Muscle of back (tissue), 13 donors: ENCODE measurements at places on chromosomes 12 and 14. TPM values are rescaled to one million over a fixed set of nuclear protein-coding genes. Genes with fewer than 3 reads are reported as not detected.

GRCh38 chr12:106239951-106240335 is 7.9 kb downstream of the CKAP4 start:
- no peak for DNase-seq

DNA sequence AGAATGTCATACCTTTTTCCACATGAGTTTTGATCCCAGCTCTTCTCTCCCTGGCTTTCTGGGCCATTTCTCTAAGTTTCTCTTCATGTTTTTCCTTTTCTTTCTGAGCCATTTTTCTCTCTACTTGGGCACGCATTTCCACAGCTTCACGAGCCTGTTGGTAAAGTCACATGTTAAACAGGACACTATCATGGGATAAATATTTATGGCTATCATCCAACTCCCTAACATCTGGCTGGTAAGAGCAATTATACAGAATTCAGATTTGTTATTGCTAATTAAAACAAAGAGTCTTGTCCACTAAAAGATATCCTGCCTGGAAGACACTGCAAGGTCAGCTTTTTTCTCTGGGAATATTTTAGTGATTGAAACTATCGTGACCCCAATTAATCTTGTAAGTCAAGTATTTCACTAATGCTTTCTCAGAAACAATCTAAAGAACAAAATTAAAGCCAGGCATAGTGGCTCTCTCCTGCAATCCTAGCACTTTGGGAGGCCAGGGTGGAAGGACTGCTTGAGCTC is 23.1 kb downstream of the SLIRP start:
- no peak for DNase-seq

DNA sequence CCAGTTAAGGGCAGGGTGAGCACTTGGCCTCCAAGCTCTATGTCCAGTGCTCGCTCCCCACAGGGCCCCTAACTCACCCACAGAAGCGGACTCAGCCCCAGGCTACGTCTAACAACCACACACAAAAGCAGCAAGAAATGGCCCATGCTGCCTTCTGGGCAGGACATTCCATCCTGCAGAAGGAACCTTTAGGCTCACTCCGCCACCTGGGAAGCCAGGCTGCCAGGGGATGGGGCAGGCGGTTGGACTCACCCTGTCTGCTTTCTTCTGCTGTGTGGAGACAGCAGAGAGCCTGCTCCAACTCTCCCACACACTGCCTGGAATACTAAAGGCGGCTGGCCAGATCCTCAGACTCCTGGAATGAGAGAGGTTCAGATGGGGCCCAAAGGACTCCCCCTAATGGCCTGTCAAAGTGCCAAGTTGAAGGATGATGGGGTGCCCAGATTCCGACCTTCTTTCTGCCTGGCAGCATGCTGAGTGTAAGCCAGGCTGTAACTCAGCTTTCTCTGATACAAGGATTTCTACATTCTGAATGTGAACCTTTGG is 27.7 kb upstream of the BLTP3B start:
- peak; percentile 27 for DNase-seq

DNA sequence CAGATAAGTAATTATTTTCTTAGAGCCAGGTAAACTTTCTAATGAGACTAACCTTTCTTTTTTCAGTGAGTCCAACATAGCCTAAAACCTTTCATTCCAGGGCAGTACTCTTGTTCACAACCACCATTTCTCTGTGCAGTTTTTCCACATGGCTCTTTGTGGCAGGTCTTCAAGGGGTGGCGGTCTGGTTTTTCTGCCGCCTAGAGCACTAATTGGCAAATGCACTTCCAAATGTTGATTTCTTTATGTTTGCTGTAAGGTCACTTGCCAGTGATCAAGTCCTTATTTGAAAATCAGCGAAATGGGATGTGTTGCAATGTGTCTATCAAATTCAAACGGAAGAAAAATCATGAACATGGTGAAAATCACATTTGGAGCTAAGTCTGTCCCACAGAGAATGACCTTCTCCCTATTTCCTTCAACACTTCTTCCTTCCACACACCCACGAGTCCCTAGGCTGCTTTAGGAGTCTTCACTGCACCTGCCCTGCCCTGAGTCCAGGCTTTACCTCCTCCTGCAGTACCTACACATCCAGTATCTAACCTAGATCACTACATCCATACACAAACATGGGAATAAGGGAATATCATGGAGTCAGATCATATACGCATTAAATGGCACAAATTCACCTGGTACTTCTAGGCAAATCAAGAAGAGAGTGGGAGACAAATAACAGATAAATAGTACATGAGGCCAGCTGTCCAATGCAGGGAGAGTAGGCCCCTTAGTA is 1.9 kb downstream of the SRGAP1 start:
- DNase-seq, result no peak

- DNase-seq, result peak; percentile 68
These were observed 63.9 kb downstream of the KLHL28 start for GRCh38 chr14:44897845-44898151.

GRCh38 chr12:76863005-76863670 is 15.7 kb downstream of the CSRP2 start:
- DNase-seq, result peak; percentile 85

- no peak for DNase-seq
These were observed 38.0 kb upstream of the EIF5 start for GRCh38 chr14:103296007-103296406.

DNA sequence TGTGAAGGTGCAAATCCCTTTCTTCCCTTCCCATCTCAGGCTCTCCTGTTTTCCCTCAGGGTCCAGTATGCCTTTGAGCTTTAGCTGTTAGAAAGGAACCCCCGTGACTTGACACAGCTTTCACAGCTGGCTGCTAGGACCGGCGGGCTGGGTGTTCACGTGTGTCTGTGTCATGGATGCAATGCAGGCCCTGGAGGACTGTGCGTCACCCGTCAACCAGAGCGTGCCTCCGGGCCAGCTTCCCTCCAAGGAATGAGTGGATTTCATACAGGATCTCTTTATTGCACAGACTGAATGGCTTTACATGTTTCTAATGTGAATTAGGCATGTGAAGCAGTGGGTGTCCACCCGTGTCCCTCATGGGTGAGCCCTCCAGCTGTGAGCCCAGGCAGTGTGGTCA is 77.4 kb downstream of the AACS start:
- no peak for DNase-seq

- no peak for DNase-seq
These were observed 71.9 kb upstream of the POC1B start for GRCh38 chr12:89597770-89598169.

GRCh38 chr12:126718365-126718764 is 1548.6 kb upstream of the TMEM132C start:
- DNase-seq, result no peak

DNA sequence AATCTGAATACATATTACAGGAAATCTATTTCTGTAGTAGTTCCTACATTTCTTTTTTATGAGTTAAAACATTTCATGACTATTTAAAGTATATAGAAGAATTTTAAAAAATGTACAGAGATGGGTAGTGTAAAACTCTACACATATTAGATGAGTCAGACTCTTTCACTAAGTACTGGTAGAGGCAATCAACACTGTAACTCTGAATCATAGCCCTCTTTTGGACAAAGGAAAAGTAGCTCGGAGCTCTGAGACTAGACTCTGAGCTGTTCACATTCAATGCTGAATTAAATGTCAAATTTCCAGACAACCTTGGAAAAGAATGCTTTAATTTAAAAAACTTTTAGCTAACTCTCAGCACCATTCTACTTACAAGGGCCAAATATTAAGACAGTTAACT is 3.4 kb downstream of the PTCSC3 start:
- DNase-seq, result no peak

DNA sequence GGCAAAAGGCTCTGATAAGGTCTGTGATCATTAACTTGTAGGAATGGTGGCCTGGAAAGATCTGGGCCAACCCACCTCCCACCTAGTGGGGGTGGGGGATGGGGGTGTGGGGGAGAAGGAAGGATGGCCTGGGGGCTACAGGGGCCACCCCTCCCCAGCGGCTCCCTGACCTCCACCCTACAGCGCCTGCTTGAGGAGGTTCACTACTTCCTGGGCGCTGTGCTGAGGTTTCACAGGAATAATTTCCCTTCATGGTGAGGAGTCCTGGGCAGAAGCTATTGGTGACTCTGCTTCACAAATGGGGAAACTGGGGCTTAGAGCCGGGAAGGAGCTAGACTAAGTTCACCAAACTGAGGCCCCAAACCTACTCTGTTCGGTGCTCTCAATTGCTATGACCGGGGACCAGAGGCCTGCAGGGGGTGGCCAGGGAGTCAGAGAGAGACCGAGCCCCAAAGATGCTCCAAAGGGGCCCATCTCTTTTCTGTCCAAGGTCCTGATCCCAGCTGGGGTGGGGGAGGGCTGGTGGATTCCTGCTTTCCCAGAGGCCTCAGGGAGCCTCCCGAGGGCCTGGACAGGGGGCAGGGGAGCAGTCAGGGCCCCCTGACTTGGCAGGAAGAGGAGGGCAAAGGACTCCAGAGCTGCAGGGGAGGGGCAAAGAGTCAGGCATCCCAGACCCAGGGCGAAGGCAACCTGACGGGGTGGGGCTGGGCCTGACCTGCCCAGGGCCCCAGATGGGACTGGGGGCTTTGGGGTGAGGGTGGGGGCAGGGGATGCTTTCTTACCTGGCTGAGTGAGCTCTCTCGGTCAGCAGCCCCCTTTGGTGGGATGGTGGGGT is 1.7 kb downstream of the HNF1A start:
- no peak for DNase-seq

DNA sequence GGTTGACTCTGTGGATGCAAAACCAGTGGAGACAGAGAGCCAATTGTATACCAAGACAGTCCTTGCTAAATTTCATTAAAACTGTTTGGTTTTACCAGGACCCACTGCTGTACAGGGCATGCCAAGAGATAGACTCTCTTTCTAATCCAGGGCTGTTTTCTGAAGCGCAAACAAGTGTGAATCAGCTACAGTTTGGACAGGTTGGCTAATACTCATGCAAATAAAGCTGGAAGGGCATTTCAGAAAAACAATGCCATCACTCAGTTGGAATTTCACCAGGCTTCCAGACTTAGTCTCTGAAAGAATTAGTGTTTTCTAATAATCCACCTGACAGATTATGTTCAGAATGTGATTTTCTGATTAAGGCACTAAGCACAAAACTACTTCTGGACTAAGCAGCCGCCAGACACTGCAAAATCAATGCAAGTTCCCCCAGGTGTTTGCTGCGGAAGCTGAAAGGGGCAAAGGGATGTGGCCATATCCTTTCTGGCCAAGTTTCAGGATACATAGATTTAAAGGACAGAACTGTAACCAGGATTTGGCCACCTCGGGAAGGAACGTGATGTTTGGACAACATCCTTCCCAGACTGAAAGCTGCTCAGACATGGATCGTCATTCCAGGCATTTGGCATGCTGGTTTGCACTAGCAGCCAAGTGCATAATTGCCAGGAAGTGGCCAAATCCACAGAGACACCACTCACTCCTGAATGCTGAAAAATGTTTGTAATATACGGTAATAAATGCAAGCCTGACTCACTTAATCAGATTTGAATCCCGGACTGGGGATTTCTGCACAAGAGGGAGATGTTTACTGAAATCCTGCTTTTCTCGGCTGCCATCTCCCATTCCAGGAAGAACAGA is 32.0 kb upstream of the CDKN3 start:
- peak; percentile 67 for DNase-seq

DNA sequence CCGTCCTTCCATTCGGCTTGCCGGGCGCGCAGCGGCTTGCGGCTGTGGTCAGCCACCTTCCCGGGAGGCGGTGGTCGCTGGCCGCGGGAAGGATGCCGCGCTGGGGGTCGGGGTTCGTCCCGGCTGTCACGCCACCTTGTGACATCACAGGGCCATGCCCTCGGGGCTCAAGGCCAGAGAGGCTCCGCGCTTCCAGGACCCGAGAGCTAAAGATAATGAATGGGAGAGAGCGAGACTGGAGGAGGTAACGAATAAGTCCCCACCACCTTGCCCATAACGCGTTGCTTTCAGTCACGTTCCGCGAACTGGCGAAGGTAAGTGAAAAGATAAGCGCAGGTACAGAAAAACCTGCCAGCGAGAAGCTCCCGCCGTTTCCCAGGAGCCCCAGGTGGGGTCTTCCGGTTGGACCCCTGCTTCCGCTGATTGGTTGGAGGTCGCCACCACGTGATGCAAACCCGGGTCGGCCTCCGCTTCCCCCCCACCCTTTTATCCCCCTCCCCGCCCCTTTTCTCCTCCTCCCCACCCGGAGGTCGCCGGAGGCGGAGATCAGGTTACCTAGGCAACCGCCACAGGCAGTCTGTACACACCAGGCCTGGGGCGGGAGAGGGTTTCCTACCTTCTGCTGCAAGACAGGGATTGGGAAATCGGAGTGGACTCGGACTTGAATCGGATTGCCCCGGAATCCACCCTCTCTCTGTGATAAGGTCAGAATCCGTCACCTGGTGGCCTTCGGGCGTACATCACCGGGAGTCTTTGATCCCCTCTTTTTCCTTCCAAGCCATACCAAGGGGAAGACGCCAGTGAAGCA is at the start of gene LRRC9:
Gene LRRC9 (plus strand): TSS at position 575 of the 808 bp plus-strand sequence.
- DNase-seq, result peak; percentile 71

DNA sequence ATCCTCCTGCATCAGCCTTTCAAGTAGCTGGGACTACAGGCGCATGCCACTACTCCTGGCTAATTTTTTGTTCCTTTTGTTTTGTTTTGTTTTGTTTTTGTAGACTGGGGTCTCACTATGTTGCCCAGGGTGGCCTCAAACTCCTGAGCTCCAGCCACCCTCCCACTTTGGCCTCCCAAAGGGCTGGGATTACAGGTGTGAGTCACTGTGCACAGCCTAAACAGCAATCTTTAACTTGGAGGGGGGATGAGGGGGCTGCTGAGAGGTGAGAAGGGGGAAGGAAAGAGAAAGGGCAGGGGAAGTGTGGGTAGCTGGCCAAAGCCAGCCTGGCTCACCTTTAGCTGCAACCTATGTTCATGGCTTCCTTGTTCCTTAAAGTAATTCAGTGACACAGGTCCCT is 77.4 kb downstream of the KDM2B start:
- no peak for DNase-seq

DNA sequence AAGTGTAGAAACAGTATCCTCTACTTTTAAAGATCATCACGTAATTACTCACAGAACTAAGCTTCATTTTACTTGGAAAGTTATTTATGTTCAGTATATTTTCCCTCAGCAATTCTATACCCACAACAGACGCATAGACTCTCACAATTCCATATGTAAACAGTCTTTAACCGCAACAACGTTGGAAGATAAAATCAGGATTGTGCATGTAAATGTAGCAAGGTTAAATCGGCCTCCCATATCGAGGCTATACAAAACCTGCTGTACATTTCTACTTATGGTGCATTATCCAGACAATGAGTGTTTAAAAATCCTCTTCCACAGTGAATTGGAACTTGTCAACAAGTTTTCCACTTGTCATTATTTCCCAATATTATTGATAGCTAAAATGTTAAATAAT is 581.1 kb downstream of the SLC16A7 start:
- no peak for DNase-seq

The GUCY2C gene
- 0.38 TPM for polyA plus RNA-seq

The ADAM21 gene
- polyA plus RNA-seq, result 0.43 TPM

The ALG10 gene
- polyA plus RNA-seq, result 3.6 TPM

The ZNF385A gene
- polyA plus RNA-seq, result 17.0 TPM

The KLHDC1 gene
- polyA plus RNA-seq, result 4.6 TPM

The PMEL gene
- 38.1 TPM for polyA plus RNA-seq

The DDX23 gene
- polyA plus RNA-seq, result 55.9 TPM
